ENCODE measurements at places on chromosomes 6 and 20.

- DNase-seq: no peak
Observed at GRCh38 chr6:130944486-130944885, 117.3 kb downstream of the SMLR1 start.

GRCh38 chr20:59627298-59627697 is 23.0 kb downstream of the PHACTR3 start:
- no peak for DNase-seq

- no peak for DNase-seq
Observed at GRCh38 chr6:154954347-154954746, 40.8 kb upstream of the TIAM2 start.

GRCh38 chr6:156449569-156449968 is 327.6 kb upstream of the ARID1B start:
- no peak for DNase-seq

DNA sequence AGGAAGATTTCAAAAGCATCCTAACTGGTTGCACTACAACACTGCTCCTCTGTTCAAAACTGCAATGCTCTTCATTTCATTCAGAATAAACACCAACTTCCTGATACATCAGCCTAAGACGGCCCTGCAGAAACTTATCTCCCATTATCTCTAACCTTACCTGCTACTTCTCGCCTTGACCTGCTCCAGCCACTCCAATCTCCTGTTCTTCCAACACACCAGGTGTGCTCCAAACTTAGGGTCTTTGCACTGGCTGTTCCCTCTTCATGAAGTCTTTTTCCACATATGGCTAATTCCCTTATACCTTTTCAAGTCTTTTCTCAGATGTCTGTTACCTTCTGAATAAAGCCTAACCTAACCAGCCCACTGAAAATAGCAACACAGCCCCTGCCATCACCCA is 32.1 kb downstream of the PHIP start:
- DNase-seq: no peak

DNA sequence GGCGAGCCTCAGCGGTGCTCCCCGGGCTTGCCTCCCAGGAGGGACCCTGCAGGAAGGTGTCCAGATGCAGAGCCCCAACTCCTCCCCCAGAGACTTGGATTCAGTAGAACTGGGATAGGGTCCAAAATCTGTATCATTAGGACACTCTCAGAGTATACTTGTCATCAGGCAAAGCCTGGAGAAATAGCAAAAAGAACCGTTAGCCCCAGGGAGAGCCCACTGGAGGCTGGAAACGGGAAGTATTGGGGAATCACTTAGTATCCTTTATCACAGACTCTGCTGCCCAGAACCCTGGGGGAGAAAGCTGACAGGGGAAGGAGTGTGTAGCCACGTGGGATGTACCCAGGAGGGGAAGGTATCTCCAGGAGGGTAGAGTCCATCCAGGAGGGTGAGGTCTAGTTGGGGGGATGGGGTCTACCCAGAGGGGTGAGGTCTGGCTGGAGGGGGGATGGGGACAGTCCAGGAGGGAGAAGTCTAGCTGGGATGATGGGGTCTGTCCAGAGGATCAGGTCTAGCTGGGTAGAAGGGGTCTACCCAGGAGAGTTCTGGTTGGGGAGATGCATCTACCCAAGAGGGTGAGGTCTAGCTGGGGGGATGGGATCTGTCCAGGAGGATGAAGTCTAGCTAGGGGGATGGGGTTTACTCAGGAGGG is 107.2 kb downstream of the LY86 start:
- no peak for DNase-seq

DNA sequence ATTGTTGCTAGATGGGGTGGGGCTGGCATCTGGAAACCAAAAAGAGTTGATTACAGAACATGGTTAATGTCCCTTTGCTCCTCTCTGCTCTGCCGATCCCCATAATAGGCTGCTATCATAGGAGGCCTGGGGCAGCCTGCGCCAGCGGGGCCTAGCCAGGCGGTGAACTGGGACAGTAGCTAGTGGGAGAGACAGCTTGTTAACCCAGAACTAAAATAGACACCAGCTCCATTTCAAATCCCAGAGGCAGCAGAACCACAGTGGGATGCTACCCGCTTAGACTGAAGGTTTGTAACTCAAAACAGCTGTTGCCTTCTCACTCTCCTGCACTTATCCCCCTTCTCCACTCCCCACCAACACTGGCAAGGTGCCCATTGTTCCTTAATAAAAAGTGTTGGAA is 98.5 kb downstream of the SSR1 start:
- DNase-seq: no peak

- DNase-seq: no peak
Observed at GRCh38 chr6:2658788-2659187, 91.9 kb downstream of the MYLK4 start.

- no peak for DNase-seq
Observed at GRCh38 chr20:63066506-63067265, 59.9 kb upstream of the BHLHE23 start.

Measured in NCI-H2029 treated with DMSO at 0.1 percent for 48 hours (cell line).